Brain pericyte (primary cell): ENCODE measurements at places on chromosomes 4 and X.

- DNase-seq: no peak
These were observed 443.0 kb downstream of the GPM6A start for GRCh38 chr4:175369087-175369486.

DNA sequence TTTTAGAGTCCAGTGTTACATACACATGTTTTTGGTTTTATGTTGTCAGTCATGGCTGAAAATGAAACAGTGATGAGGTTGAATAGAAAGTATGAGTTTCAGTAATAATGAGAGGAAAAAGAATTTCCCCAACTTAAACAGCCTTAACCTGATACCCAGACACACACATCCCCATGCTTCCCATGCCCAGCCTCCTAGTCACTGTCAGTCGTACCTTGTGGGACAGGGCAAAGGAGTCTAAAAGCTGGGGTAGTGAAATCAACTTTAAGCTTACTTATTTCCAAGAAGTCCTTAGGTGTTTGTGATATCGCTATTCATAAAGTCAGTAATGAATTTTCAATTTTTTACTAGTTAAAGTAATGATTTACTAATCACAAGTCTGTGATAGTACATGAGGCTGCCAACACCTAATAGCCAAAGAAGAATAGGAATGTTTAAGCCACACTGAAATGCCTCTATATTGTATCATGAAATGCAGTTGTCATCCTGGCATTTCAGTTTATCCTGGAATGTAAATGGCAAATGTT lies 24.3 kb upstream of the GPR34 start:
- DNase-seq: no peak

DNA sequence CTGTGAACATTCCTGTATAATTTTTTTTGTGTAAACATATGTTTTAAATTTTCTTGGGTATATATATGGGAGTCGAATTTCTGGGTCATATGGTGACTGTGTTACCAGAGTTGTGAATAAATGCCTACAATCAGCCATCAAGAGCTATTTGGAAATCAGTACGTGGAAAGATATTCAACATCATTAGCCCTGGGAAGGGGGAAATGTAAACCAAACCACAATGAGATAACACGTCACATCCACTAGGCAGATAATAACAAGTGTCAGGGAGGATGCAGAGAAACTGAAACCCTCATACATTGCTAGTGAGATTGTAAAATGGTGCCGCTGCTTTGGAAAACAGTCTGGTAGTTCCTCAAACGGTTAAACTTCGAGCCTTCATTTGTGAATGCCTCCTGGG lies 43.9 kb downstream of the LUZP4 start:
- no peak for DNase-seq

DNA sequence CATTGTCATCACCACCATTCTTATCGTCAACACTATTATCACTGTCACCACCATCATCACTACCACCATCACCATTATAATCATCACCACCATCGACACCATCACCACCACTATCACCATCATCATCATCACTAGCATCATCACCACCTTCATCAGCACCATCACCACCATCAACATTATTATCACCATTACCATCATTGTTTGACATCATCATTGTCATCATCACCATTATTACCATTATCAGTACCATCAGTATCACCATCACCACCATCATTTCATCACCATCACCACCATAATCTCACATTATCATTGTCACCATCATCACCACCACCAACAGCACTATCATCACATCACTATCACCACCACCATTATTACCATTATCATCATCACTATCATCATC lies 47.5 kb upstream of the NKX1-1 start:
- DNase-seq: no peak

- DNase-seq: no peak
These were observed 151.1 kb downstream of the CDS1 start for GRCh38 chr4:84734037-84734436.

DNA sequence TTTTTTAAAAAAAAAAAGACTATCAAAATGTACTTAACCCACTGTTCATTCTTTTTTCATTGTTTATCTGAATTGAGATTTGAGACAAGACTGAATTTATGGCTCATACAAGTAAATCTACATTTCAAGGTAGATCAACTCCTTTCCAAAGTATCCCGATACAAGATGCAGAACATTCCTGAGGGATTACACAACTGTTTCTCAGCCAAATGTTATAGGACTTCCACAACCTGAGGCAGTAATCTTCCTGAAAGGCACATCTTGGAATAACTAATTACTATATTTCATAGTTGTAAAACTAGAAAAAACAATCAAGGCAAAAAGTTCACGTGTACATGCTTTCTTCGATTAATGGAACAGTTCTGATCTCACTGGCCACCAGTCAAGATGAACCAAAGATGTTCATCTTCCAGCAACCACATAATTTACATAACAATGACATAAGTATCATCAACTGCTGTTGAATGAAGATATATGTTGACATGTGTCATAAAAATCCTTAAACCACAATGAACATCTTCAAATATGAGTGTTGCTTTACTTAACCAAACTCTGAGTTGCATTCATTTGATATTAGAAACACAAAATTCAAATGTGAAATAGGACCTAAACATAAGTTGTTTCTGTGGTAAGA lies 225.2 kb upstream of the DKK2 start:
- DNase-seq: no peak
